ENCODE measurements at places on chromosomes 2 and 18.

DNA sequence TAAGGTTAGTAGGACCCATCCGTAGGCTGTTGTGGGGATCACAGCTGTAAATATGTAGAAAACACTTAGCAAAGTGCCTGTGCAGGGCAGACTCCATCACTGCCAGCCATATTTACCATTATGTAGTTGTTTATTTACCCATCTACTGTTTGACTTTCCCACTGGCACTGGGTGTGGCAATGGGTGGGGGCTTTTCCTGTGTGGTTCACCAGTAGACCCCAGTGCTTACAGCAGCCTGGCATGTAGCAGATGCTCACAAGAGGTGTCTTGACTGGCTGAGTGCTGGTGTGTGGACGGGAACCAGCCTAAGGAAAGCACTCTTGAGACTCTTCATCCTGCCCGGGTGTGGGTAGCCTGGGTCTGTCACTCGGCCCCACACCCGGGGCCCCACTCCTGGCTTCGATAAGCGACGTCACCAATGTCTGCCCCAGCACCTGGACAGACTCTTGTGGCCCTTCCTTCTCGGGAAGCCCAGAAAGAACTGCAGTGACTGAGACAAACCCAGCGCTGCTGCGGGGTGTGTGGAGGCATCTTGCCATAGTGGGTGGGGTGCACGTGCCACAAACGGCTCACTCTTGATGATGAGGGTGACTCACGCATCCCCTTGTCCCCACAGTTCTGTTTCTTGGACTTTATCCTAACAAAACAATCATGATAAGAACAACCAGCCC is 78.3 kb downstream of the HDAC4 start:
- no peak for DNase-seq

DNA sequence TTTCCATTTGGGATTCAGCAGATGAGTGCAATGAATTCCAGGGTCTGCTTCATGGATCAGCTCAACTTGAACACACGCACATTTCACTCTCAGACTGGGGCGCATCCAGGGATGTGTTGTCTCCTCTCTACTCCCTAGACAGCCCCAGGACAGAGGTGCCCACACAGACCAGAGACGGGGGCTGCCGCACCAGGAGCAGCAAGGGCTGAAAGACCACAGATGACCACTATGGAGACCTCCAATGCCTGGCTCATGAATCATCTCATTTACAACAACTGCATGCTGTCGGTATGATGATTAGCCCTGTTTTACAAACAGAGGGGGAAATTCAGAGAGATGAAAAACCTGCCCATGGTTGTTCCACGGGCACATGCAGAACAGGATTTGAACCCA is 63.1 kb downstream of the CYP26B1 start:
- no peak for DNase-seq

- no peak for DNase-seq
Measured at GRCh38 chr2:37342591-37343220, 1.7 kb upstream of the QPCT start.

DNA sequence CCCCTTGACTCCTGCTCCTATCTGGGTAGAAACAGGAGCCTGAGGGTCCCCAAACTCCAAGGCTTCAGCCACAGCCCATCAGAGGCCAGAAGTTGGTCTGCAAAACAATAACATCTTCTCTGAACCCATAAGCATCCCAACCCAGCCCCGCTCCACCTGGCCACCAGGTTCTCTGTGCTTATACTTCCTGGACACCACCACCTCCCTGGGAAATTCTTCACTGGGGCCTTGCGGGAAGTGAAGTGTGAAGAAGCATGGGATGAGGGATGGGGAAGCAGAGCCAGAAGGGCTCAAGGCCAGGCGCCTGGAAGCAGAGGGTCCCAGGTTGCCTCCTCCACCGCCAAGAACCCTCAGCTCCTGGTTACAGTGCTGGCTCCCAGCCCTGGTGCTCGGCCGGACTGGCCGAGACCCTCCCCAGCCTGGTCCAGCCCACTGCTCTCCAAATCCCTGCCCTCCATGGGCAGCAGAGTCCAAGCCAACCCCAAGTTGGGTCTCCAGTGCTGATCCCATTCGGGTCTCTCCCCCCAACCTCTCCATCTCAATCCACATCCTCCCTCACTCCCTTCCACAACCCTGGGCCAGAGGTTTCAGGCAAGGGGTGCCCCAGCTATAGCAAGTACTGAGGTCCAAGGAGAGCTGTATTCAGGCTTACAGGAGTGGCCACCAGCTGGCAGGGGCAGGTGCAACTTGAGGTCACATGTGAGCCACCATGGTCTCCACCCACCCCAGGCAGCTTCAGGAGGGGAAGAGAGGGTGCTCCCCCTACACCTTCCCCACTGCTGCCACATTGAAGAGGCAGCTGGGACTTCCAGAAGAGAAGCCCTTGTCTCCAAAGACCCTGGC is 60.7 kb downstream of the TNS1 start:
- DNase-seq = no peak

- DNase-seq = no peak
Measured at GRCh38 chr2:226376516-226377180, 423.0 kb downstream of the IRS1 start.

DNA sequence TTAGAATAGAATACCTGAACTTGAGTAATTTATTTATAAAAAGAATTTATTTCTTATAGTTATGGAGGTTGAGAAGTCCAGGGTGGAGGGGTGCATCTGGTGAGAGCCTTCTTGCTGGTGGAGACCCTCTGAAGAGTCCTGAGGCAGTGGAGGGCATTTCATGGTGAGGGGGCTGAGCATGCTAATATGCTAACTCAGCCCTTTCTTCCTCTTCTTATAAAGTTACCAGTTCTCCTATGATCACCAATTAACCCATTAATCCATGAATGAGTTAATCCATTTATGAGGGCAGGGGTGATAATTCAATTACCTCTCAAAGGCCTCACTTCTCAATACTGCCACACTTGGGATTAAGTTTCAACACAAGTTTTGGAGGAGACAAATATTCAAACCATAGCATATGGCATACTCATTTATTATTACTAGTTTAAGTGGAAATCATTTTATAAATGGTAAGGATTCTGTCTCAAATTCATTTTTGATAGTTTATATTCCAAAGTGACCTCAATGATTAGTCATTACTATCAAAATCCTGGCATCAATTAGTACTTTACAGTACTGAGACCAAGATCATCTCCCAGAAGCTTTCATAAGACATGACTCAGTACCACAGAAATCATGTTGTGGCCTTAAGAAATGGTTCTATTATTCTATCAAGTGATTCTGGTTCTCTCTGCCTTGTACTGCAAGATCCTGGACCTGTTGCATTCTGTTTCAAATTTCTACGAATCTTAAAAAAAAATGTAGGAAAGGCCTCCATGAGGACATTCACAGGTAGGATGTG is 5.5 kb downstream of the ZNF396 start:
- DNase-seq = no peak

- DNase-seq = no peak
Measured at GRCh38 chr2:47310801-47311560, 92.0 kb upstream of the MSH2 start.

DNA sequence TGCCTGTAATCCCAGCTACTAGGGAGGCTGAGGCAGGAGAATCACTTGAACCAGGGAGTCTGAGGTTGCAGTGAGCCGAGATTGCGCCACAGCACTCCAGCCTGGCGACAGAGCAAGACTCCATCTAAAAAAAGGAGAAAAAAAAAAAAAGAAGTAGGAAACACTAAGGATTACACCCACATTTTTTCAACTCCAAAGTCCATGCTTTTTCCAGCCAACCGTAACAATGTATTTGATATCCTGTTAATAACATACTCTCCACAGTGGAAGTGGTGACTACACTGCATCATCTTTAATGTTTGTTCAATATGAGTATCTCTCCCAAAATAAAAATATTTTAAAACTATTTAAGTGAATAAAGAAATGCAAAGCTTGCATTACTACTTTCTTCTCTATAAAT is 481.6 kb upstream of the ACVR2A start:
- no peak for DNase-seq

DNA sequence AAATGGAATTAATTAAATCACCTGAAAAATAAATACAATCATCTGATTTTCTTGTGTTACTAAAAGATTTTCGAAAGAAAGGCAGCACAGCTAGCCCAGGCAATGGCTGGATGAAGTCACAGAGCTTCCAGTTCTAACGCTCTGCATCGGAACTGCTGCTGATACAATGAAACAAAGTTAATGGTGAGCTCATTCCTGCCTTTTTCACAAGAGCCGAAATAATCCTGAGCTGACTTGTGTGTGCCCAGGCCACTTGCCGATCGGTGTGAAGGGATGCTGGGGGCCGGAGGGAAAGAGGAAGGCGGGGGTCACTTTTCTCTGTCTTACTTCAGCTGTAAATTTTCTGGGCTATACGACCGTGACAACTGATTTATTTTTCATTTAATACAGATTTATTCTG is 149.5 kb downstream of the INO80D start:
- no peak for DNase-seq

- DNase-seq = no peak
Measured at GRCh38 chr18:79259218-79259617, 136.5 kb upstream of the NFATC1 start.

Data from RCC 7860 (cell line).